Activated CD8-positive, alpha-beta memory T cell treated with anti-CD3 and anti-CD28 coated beads, Interleukin-2, amount 50 U/mL, for 4 hours (primary cell): ENCODE measurements at places on chromosomes 1 and 21.

DNA sequence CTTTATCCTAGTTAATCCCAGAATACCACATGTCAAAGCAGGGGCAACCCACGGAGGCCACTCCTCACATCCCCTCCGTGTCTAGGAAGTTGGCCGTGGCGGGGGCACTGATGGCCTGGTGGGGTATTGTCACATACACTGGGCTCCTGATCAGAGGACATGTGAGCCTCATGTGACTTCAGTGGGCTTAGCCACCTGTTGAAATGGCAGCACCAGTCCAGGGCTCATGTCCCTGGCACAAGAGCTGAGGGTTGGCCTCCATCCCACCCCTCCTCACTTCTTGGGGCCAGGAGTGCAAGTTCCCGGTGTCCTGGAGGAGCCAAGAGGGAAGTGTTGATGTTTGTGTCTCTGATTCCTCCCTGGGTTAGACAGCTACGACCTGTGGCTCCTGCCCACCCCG, 313.4 kb downstream of the CAMTA1 start:
- no peak for DNase-seq

- no peak for DNase-seq
These were observed 140.4 kb upstream of the ADGRL2 start for GRCh38 chr1:81660286-81660685.

DNA sequence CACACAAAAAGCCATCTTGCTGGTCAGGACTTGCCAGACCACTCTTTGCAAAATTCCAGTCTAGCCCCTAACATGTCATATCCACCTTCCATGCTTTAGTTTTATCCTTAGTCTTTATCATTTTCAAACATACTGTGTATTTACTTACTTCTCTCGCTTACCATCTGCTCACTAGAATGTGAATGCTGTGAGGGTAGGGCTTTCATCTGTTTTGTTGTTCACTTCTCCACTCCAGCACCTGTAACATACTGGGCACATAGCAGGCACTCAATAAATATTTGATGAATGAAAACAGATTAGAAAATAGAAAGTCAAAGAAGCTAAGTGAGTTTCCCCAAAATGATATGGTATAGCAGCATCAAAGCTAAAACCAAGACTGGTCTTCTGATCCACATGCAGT, 79.9 kb downstream of the OLFML2B start:
- no peak for DNase-seq

DNA sequence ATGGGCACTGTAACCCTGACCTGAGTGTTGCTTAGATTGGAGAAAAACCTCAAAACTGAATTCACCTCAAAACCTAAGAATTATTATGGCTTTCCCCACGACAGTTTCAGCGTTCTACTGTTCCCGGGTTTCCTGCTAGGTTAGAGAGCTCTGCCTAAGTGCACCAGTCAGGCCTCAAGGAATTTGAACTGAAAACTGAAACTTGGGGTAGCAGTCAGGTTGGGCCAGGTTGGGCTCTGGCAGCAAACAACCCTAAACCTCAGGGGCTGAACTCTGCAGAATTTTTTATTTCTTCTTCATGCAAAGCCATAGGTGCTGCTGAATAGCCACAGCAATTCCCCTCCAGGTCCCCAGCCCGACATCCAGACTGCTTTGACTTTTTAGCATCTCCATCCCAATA, 437.0 kb upstream of the PROX1 start:
- no peak for DNase-seq

DNA sequence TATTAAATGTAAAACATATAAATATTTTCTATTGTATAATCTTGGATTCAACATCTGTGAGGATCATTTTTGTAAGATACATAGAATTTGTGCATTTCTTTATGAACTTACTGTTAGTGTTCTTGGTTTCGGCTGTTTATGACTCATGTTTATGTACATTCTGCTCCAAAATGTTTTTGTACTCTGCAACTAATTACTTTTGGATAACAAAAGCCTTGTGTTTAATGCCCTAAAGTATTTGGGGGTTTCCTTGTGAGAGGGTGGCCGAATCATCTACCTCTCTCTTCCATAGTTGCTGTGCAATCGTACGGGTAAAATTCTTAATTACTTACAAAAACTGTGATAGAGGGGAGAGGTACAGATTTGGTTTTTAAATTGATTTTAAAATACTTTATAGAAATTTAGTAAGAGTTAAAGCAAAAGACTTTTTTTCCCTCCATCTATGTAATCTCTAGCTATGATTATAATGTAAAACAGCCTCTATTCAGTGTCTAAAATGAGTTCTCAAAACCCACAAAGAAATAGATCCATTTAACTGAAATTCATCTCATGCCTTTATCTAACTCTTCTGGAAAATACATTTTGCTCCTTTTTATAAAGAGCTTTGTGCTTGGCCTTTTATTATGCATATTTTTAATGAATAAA, 38.7 kb upstream of the LRRC8C start:
- DNase-seq = no peak

- DNase-seq = no peak
These were observed 78.2 kb downstream of the SLC66A1 start for GRCh38 chr1:19390166-19390850.

GRCh38 chr1:207188901-207189300, 84.9 kb downstream of the C4BPA start:
- DNase-seq = no peak

- no peak for DNase-seq
These were observed 5.0 kb upstream of the CACNA1E start for GRCh38 chr1:181478306-181478705.

DNA sequence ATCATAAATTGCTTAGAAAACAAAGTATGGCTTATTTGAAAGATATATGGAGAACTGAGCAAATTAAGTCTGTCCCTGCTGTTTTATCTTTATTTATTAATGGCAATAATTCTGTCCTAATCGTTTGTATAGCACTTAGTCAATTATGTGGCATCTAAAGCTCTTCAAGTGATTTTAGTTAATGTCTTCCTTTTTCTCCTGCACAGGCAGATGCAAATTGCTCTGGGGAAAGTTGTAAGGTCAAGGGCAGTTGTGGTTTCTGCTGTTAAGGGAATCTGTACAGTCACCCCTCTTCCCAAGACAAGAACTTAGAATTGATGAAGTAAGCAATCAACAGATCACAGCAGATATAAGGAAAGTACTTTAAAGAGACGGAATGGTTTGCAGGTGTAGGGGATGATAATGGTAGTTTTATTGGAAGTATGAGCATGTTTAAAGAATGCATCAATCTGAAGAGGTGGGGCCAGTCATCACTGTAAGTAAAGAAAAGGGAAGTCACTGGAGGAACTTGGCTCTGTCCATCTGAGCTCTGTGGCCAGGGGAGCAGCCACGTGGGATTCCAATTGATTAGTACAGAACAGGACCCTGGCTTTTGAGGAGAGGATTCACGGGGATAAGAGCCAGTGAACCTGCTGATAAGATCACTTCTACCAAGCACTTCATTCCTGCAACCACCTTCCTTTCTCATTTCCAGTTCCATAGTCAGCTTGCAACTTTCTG, 116.0 kb upstream of the KCNJ6 start:
- DNase-seq = no peak

DNA sequence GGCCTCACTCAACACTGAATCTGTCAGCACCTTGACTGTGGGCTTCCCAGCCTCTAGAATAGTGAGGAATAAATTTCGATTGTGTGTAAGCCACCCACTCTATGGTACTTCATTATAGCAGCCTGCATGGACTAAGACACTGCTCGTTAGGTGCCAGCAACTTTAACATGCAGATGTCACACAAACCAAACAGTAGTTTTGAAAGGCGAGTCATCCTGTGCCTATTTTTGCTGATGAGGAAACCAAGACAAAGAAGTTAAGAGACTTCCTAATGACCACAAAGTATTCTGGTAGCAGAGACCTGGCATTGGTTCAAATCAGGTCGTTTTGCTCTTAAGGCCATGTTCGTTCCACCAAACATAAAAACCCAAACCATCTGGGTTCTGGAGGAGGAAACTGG, 42.9 kb downstream of the BATF3 start:
- no peak for DNase-seq

- no peak for DNase-seq
These were observed 481.0 kb upstream of the ADAMTS5 start for GRCh38 chr21:27447843-27448242.

DNA sequence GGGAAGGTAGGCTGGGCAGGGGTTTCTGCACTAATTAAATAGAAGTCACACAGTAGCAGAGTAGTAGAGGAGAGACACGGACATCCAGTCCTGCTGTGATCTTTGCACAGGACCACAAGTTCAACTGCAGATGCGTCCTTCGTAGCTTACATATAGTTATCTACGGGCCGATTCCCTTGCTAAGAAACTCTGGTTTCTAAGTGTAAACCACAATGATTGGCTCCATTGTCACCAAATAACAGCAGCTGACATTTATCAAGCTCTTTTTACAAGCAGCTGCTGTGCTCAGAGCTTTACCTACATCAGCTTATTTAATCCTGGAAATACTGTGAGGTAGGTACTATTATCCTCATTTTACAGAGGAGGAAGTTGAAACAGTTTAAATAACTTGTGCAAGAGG, 3.1 kb downstream of the SLC45A3 start:
- no peak for DNase-seq

DNA sequence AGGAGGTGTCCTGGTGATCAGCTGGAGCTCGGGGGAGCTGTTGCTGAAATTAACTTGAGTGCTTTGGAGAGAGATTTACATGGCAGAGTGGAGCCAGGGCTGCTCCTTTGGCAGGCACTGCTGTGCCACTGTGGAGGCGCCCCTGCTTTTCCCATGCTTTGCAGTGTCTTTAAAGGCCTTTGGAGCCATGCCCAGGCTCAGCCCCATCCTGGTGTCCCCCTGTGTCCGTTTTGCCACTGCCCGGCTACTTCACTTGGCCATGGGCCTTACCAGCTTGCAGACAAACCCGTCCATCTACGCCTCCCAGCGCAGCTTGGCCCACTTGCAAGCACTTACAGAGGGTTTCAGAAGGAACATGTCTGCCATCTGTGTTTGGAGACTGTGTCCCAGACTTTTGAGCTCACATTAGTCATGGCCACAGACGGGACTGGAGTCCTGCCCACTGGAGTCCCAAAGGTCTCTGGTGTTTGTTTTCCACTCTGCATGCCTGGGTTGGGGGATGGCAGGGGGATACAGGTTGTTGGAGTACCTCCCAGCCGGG, 18.2 kb upstream of the LAMTOR5 start:
- DNase-seq = no peak

DNA sequence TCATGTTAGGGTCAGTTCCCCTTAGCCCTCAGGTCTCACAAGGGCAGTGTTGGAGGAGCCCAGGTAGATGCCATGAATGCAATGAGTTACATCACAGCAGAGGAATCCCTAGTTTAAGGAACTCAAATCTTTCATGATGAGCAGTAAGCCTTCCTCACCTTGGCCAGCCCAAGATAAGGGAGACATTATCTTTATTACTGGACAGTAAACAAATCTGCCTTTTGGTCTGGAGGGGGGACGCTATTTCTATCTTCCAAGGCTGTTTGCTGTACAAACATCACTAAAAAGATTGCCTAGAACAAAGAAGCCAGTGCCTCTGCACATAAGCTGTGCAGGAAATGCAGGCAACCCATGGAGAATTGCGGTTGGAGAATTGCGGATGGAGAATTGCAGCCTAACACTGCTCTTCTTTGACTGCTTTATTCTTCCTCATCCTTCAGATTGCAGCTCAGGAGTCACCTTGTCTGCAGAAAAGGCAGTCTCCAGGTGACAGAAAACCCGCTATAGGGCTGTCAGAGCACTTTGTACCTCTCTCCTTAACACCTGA, 2.3 kb upstream of the CHI3L1 start:
- no peak for DNase-seq

GRCh38 chr1:56572334-56573050, 6.9 kb downstream of the PLPP3 start:
- DNase-seq = no peak

- DNase-seq = no peak
These were observed 4.5 kb upstream of the DDX59 start for GRCh38 chr1:200673952-200674823.

GRCh38 chr1:193850745-193851144, 664.3 kb upstream of the B3GALT2 start:
- DNase-seq = no peak

- DNase-seq = no peak
These were observed 49.6 kb downstream of the EDN2 start for GRCh38 chr1:41434748-41435449.

DNA sequence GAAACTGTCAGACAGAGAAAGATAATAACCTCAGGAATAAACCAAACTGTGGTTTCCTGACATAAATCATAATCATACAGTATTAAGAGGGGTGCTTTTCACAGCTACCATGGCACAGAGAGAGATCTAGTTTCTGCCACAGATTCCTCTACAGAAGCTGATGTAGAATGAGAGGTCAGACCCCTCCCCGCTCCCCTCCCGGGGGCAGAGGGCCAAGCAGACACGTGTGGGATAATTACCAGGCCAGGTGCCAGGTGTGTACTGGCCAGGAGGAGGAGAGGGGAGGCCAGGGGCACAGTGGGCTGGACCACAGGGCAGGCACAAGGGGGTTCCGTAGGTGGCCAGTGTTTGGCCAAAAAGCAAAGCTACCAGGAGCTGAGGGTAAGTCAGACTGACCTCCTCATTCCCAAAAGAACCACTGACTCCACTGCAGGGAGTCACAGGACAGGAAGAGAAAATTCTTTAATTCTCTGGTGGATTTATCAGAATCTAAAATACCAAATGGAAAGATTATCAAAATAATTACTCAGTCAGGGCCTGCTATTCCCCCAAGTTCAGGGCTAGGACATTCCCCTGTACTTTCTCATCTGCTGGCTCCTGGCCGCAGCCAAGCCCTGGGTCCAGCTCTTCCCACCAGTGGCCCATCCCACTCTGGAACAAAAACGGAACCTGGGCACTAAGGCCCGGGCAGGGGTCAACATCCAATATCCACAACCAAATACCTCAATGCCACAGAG, 30.0 kb downstream of the C2CD2 start:
- DNase-seq = no peak

DNA sequence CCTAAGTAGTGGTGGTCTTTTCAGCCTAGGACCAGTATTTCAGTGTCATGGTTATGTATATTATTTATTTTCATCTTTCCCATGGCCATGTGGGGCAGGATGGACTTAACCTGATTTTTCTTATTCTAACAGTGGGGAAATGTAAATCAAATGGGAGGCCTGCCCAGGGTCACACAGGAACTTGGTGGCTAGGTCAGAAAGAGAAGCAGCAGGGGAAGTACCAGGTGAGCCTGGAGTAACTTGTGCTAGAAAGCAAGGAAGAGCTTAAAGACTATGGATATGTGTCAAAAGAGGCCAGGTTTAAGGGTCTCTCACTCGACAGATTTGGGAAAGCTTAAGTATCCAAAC, 936 bp downstream of the ZFP69B start:
- no peak for DNase-seq

- DNase-seq = peak; percentile 74
These were observed 50.2 kb upstream of the TSHB start for GRCh38 chr1:114979278-114979891.

- DNase-seq = no peak
These were observed 132.1 kb downstream of the DNM3 start for GRCh38 chr1:171973421-171973820.

- DNase-seq = no peak
These were observed 64.3 kb upstream of the MORC3 start for GRCh38 chr21:36255663-36256062.

GRCh38 chr1:89904219-89904980, 83.6 kb downstream of the LRRC8D start:
- DNase-seq = no peak

- no peak for DNase-seq
These were observed 28.5 kb upstream of the SDE2 start for GRCh38 chr1:226027538-226028217.
